Stimulated activated CD8-positive, alpha-beta memory T cell treated with anti-CD3 and anti-CD28 coated beads, Interleukin-2, amount 100 ng/mL, for 48 hours (primary cell): ENCODE measurements at places on chromosomes 5 and 9.

DNA sequence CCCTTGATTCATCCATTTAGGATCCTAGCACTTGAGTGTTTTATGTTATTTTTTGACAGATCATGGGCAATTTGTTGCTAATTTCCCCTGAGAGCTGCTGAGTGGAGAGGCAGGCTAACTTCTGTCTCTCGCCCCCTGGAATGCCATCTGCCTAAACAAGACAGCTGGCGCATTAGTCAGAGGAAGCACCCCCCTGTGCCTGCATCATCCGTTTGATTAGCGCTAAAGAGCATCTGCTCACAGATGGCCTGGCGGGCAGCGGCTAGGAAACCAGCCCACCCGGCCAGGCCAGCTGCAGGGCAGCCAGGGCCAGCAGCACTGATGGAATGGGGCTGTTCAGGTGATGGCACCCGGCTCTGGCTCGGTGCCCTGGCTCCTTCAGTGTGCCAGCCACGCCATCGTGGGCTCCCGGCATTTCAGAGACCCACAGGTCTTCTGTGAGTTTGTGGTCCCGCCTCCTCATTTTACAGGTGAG, 22.9 kb upstream of the ASS1 start:
- DNase-seq = no peak

- DNase-seq = no peak
Measured at GRCh38 chr9:3006851-3007250, 163.0 kb upstream of the PUM3 start.

- no peak for DNase-seq
Measured at GRCh38 chr5:1204693-1205242, 3.4 kb downstream of the SLC6A19 start.

- DNase-seq = no peak
Measured at GRCh38 chr5:53425687-53426511, 54.5 kb upstream of the FST start.

GRCh38 chr5:80764786-80765185, 110.0 kb upstream of the DHFR start:
- DNase-seq = no peak

DNA sequence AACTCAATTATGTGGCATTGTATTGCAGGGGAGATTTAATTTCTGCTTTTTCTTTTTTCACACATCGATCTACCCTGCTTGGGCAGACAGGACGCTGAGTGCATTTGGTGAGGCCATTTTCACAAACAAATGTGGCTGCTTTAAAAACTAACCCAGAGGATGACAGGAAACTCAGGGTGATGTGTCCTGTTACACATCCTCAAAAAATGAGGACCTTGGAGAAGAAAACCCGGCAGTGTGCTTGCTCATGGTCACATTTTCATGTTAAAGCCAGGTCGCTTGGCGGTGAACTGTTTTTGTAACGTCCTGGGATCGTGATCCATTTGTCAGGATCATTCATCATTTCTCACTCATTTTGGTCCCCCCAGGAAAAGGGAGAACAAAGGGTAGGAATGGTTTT, 478.3 kb upstream of the ADAMTS16 start:
- no peak for DNase-seq

DNA sequence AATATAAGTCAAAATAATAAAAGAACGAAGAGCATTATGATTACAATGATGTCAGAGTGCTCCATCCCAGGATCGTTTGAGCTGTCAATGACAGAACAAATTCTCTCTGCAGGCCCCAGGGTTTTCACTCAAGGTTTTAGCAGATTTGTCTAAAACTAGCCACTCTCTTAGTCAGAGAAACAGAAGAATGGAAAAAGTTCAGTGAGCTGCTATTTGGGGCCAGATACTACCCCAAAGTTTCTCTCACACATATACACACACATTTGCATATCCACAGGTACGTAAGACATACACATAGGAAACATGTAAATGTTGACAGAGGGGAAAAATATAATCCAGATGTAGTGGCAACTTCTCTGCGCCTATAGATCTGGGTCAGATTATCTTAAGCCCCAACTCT, 76.3 kb upstream of the SEMA6A start:
- no peak for DNase-seq

DNA sequence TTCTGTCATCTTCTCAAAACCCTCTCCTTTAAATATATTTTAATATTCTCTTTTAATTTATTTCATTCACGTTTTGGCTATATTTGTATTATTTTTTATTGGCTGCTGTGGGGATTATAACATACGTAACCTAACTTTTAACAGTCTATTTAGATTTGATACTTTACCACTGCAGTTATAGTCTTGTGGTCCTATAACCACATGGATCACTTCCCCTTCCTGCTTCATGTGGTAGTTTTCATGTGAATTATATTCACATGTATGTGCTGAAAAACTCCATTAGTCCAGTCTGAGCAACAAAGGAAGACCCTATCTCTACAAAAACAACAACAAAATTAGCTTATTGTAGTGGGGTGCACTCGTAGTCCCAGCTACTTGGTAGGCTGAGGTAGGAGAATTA, 34.3 kb downstream of the CENPP start:
- DNase-seq = no peak

- no peak for DNase-seq
Measured at GRCh38 chr9:136213733-136214132, 8.8 kb upstream of the LHX3 start.

DNA sequence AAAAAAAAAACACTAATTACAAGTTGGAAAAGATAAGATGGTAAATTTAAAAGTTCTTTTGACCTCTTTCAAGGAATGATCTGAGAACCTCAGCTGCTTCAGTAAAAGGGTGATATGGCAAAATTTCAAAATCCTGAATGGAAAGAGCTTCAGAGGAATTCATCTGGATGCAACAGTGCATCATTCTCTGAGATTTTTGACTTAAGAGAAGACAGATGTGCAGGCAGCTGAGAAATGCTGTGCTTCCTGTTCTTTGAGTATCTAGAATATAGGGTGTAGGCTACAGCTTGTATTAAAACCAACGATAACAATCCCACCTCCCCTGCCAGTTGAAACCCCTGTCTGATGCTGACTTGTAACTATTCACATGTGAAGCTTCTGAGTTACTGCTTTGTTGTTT, 6.2 kb downstream of the FRMPD1 start:
- DNase-seq = no peak

- no peak for DNase-seq
Measured at GRCh38 chr5:1130218-1130946, 18.5 kb upstream of the SLC12A7 start.

GRCh38 chr9:129282272-129282671, 104.2 kb upstream of the IER5L start:
- DNase-seq = no peak

- no peak for DNase-seq
Measured at GRCh38 chr5:135930949-135931295, 23.9 kb downstream of the LECT2 start.

- no peak for DNase-seq
Measured at GRCh38 chr5:160655717-160656116, 196.3 kb downstream of the ATP10B start.

- DNase-seq = no peak
Measured at GRCh38 chr5:169695025-169695625, 58.0 kb downstream of the DOCK2 start.

DNA sequence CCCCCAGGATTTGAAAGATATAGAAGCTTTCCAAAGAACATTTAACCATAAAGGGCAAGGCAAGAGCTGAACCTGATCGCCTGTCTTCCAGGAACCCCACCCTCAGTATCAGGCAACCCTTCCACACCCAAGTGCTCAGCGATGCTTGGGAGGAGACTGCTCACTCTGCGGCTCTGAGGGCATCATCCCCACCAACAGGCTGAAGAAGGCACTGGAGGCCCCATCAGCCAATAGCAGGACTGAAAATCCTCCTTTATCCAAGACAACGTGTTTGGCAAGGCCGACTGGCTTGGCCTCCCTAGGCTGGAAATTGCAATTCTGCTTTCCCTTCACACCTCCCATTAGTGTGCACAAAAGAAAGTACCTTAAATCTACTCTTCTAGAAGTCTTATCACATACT, 1.4 kb upstream of the PPP2CA start:
- no peak for DNase-seq

DNA sequence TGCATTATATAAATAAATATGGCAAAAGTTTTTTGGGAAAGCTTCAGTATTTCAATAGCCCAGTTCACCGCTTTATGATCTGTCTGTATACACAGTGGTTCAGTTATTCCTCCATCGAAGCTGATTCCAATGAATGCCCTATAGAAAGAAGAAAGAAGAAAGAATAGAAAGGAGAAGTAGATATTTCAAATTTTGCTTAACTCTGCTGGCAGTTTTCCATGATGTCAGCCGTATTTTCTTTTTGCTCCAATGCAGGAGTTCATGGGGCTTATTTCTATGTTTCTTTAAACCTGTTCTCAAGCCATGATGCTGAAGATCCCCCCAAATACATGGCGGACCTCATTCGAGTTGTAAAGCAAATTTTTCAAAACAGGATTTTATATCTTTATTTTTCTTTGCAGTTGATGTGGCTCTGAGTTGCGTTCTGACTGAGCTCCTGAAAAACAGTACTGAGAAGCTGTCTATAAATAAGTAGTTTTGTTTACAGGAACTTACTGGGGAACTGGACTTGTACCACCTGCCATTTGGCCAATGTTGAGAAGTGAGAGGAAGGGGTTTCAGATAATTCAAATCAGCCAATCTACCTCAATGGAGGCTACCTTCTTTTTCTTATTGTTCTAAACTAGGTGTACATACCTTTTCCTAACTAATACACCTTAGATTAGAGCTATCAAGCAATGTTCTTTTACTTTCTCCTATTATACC, 418.5 kb upstream of the MEF2C start:
- DNase-seq = no peak

DNA sequence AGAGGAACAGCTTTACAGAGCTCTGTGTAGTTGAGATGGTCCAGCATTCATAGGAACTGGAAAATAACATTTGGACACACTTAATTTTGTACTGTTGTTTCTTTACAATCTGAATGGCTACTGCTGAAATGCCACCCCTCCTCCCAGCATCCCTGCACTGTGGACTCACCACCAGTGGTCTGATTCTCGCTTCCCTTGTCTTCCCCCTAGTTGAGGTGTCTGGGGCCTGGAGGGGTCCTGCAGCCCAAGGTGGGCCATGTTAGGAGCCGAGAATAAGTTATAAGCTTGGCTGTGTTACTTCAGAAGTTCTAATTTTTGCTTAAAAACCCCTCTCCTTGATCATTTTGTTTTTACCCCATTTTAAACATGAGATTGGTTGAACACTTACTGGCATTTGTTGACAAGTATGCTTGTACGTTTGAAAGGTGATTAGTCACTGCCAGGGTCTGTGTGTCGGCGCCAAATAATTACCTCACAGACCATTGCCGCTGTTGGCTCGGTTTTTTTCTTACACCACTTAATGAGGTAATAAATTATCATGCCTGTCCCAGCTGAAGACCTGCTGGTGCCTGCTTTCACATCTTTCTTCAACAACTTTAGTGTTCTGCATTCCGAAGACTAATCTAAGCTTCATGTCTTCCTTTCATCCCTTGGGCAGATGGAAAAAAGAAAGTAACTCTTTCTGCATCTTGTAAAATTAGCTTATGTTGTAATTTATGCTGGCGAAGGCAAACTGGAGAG, 65.8 kb downstream of the MCCC2 start:
- DNase-seq = no peak

DNA sequence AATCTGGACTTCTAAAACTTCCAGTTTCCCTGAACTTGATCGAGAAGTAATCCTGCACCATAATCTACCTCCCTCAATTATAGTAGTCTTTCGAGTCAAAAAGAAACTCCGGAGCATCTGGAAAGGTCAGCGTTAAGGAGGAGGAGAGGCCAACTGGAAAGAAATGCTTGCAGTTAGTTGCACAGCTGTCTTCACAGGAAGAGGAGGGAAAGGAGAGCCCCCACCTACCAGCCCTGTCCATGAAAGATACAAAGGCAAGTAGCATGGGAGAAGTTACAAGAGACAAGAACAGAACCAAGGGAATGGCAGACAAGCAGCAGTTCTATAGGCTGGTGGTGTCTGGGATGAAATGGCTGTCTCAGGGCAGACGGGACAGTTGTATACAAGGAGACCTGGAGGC, 170.6 kb downstream of the RAB3C start:
- no peak for DNase-seq

DNA sequence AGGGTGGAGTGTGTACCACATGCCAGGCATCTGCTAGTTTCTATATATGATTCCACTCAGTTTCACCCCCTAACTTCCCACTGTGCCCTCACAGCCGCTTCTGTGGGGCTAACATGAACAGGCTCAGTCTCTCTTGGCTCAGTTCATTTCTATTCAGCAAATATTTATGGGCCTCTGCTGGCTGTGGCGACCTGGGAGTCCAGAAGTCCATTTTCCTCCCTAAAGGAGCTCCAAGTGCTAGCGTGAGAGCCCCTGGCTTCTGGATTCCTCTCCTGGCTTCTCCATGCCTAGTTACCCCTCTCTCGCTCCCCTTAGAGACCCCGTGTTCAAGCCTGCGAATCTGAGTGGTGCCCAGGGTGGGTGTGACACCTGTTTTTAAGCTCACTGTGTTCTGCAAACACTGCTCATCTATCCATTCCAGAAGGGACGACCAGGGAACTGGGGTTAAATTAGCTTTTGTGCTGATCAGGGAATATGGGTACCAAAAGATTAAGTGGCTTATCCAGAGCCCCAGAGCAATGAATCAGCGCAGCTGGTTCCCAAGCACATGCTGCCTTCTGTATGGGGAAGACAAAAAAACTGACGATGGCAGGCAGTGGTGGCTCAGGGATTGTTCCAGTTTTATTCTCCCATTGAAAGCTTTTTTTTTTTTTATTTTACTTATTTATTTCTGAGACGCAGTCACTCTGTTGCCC, 57.6 kb downstream of the HMCN2 start:
- DNase-seq = no peak

- no peak for DNase-seq
Measured at GRCh38 chr9:11962327-11962726, 730.9 kb upstream of the TYRP1 start.

DNA sequence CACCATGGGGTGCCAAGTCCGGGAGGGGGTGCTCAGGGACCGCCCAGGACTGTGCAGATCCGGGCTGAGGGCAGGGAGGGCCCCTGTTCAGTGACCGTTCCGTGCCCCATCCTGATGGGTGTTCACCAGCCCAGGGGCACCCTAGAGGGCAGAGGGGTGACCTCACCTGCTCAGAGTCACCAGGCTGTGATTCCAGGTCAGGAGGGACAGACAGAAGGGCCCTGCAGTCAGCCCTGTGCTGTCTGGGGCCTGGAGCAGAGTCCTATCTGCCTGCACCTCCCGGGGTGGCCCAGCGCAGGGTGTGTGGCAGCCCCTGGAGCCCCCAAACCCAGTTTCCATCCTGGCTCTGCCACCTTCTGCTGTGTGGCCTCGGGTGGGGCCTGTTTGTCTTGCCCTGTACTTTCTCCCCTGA, 241.9 kb downstream of the PBX3 start:
- DNase-seq = no peak

- DNase-seq = no peak
Measured at GRCh38 chr5:14818931-14819790, 52.4 kb downstream of the ANKH start.

GRCh38 chr5:167528651-167529050, 762.8 kb upstream of the WWC1 start:
- DNase-seq = no peak

GRCh38 chr9:33835625-33836260, 18.8 kb downstream of the UBE2R2 start:
- no peak for DNase-seq
